MG63 (cell line): ENCODE measurements at places on chromosomes 6 and 20. TPM values are rescaled to one million over a fixed set of nuclear protein-coding genes. Genes with fewer than 3 reads are reported as not detected.

- DNase-seq: peak; percentile 93
These were observed 1424.8 kb upstream of the EYS start for GRCh38 chr6:67131827-67132226.

DNA sequence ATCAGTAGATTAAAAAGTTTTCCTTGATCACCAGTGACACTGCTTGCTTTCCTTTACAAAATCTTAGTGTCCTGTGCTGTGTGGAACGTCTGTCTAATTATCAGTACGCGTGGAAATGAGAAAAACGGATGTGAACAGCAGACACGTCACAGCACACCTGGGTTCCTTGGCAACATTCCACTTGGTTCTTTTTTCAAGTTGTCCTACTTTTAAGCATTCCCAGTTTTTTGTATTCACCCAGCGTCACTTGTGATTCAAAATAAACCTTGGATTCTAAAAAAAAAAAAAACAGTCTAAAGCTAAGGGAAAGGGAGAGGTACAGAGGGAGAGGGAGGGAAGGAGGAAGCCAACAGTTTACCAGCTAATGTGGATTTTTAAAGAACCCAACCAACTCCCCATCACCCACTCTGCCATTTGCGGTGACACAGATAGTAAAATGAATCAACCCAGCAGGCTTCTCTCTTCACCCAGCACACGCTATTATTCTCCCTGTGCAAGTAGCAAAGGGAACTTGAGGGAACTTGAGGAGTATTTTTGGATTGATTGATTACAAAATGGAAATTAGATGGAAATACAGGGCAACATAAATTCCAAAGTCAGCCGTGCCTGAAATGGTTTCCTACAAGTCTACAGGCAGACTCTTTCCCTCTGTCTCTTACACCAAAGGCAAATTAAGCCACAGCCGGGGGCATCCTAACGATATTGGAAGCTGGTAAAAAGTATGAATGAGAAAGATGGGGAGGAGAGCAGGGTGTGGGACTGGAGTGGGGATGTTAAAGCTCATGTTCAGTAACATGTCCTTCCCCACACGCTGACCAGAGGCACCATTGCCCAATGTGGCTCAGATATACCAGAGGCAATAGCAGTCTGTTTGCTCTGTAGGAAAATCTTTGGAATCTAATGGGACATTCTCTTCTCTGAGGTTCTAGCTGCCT, 129.8 kb downstream of the SASH1 start:
- no peak for DNase-seq

DNA sequence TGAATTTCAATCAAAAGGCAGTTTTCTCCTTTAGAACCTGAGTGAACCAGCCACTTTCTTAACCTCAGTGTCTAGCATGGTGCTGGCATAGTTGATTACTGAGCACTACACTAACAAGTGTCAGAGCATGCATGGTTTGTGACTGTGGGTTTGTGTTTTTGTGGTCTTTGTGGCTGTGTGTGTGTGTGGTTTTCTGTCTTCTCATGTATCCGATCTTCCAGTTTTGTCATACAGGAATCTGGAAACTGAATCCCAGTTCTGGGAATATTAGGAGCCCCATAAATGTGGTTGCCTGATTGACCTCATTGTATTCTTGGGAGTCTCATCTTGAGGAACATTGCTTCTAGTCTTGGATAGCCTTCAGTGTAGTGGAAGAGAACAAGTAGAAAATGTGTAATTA, 73.7 kb downstream of the ESR1 start:
- no peak for DNase-seq

GRCh38 chr20:41559658-41560057, 58.5 kb downstream of the CHD6 start:
- no peak for DNase-seq

DNA sequence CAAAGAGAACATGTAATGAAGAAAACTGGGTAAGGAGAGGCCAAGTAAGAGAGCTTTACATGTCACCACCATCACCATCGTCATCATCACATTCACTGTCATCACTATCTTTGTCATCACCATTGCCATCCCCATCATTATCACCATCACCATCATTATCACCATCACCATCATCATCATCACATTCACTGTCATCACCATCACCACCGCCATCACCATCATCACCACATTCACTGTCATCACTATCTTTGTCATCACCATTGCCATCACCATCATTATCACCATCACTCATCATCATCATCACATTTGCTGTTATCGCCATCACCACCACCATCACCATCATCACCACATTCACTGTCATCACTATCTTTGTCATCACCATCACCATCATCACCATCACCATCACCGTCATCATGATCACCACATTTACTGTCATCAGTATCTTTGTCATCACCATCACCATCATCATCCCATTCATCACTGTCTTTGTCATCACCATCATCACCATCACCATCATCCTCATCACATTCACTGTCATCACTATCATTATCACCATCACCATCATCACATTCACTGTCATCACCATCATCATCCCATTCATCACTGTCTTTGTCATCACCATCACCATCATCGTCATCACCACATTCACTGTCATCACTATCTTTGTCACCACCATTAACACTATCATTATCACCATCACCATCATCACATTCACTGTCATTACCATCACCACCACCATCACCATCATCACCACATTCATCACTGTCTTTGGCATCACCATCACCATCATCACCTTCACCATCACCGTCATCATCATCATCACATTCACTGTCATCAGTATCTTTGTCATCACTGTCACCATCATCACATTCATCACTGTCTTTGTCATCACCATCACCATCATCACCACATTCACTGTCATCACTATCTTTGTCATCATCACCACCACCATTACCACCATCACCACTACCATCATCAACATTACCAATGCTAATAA, 172.3 kb downstream of the ERMARD start:
- no peak for DNase-seq

Gene EYS
- not detected in 2 replicates for total RNA-seq

GRCh38 chr6:163923658-163924411, 509.3 kb downstream of the QKI start:
- no peak for DNase-seq

DNA sequence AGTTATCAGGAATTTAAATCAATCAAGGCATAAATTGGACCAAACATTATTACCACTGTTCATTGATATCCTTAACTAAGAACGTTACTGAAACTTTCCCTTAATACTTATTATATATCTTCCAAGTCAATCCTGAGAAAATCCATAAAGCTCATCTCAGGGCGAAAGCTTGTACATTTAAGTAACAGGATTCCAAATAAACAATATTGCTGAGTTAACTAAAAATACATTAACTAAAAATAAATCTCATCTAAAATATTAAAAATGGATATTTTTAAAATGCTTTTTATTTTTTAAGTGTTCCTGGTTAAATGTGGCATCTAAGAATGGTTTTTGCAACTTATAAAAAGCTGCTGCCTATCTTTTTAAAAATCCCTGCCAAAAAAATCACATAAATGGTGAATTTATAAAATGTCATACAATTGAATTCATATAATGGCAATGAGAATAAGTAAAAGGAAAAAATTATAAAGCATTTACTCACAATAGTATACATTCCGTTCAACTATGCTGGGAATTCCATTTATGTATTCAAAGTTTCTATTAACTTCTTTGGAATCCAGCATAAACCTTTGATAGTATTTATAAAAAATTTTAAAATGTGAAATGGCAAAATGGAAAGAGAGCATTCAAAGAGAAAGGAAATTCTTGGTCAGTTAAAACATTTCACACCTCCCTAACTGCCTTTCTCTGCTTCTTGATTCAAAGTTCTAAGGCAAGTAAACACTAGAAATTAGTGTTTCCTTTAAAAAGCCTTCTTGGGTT, 20.8 kb upstream of the GMDS start:
- no peak for DNase-seq

Gene CCND3
- total RNA-seq: 7.5 and 29.8 TPM in 2 replicates
